Kidney tubule cell (primary cell): ENCODE measurements at places on chromosomes 2 and 18.
A peak's percentile ranks its signal among the peaks of the same experiment; 100 is the strongest.

GRCh38 chr2:126885751-126886210 is 12.9 kb upstream of the TEX51 start:
- DNase-seq: peak; percentile 42

- peak; percentile 27 for DNase-seq
Observed at GRCh38 chr2:26792720-26793119, 6.9 kb downstream of the CENPA start.

DNA sequence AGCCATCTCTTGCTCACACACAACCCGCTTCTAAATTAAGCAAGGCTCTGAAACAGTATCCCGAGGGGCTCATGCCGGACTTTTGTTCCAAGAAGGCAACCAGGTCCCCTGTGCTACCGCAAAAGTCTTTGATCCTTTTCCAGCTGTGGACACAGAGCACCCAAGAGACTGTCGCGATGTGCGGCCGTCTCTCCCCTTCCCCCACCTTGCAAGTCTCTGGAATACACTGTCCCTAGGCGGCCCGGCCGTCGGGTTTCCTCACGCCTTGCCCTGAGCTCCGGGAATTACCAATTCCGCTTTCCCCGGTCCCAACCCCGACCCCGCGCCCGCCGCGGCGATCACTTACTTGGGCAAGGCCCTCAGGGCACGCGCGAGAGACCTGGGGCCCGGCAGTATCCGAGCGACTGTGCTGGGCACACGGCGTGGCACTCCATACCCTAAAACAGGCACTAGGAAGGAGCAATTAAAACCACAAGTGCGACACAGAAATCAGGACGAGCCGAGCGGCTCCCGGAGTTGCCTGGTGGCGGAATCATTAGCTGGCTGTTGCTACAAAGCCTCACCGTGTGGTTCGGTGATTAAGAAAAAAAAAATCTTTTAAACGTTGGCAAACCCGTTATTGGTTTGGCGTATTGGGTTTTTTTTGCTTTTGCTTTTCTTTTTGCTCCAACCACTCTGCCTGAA is 2.2 kb upstream of the DLX1 start:
- no peak for DNase-seq

GRCh38 chr2:68937346-68938055 is 15.2 kb downstream of the GKN2 start:
- DNase-seq: no peak

GRCh38 chr2:377414-377813 is 89.5 kb upstream of the ALKAL2 start:
- no peak for DNase-seq

GRCh38 chr2:212392043-212392442 is 146.6 kb downstream of the ERBB4 start:
- peak; percentile 65 for DNase-seq

GRCh38 chr18:32308493-32309120 is 118.8 kb downstream of the MEP1B start:
- DNase-seq: peak; percentile 72

GRCh38 chr2:219142329-219142728 is 18.3 kb downstream of the NHEJ1 start:
- peak; percentile 84 for DNase-seq

DNA sequence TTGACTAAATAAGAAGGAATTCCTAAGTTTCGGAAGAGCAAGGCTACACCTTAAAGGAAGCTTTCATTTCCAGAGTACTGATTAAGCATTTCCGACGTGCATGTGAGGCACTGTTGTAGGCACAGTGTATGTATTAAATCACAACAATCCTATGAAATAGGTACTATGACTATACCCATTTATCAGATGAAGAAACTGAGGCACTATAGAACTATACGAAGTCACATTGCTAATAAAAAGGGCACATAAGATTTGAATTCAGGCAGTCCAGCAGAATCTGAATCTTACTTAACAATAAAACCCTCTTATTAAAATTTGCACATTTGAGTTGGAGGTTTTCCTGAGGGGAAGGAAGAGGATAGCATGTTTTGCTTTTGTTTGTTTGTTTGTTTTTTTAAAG is 243.5 kb upstream of the FANCL start:
- no peak for DNase-seq

DNA sequence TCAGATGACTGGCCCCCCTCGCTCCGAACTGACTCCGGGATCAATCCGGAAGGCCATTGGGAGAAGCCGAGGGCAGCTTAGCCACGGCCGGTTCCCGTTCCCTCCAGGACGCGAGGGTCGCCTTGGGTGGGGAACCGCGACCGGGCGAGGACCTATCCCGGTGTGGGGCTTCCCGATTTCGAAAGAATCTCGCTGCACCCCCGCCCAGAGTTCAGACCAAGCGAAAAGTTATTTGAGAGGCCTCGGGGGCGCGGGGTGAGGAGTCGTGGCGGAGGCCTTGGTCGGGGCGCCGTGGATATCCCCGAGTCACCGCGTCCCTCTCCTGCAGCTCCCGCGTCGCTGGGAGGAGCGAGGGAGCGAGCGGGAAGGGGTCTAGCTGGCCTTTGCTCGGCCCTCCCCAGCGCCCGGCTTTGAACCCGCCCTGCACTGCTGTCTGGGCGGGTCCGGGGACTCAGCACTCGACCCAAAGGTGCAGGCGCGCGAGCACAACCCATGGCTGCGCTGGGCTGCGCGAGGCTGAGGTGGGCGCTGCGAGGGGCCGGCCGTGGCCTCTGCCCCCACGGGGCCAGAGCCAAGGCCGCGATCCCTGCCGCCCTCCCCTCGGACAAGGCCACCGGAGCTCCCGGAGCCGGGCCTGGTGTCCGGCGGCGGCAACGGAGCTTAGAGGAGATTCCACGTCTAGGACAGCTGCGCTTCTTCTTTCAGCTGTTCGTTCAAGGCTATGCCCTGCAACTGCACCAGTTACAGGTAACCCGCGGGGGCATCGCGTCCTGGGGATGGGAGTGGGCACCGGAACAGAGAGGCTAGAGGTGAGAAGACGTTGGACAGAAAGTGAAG is at the start of gene CYP27A1:
TSS of gene CYP27A1 (plus strand) at position 457 of the 837 bp plus-strand sequence. CDS start at position 493, 36 bp downstream.
- peak; percentile 49 for DNase-seq

GRCh38 chr18:2423761-2424160 is 147.5 kb downstream of the METTL4 start:
- no peak for DNase-seq

DNA sequence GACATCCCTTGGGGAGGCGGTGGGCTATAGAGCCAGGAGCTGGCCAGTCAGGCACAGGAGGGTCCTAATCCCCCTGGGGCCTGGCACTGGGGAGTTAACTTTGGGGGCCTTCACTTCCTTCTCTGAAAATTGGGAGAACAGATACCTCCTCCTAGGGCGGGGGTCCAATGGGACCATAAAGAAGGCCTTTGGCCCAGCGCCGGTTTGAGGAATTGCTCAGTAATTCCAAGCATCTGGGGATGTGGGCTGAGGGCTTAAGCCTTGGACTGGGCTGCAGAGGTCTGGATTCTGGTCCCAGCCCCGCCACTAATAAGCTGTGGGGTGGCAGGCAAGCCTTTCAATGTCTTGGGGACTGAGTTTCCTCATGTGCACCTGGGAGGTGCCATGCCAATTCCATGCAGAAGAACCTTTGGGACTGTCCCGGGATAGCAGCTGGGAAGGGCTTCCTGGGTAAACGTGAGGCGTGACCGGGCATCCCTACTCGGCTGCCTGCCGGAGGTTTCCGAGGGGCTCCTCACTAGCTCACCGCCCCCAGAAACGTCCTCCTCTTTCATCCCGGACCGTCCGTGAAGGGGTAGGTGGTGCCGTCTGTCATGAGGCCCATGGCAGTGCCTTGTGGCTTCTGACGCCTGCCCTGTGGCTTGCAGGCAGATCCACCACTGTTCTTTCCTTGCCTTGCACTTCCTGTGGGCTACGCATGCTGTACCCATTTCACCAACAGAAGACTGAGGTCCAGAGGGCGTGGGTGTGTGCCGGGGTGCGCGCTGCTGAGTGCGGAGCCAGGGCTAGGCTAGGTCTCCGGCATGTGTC is 67.4 kb upstream of the HPCAL1 start:
- DNase-seq: no peak

GRCh38 chr2:134443814-134444480 is 190.1 kb downstream of the MGAT5 start:
- DNase-seq: no peak

DNA sequence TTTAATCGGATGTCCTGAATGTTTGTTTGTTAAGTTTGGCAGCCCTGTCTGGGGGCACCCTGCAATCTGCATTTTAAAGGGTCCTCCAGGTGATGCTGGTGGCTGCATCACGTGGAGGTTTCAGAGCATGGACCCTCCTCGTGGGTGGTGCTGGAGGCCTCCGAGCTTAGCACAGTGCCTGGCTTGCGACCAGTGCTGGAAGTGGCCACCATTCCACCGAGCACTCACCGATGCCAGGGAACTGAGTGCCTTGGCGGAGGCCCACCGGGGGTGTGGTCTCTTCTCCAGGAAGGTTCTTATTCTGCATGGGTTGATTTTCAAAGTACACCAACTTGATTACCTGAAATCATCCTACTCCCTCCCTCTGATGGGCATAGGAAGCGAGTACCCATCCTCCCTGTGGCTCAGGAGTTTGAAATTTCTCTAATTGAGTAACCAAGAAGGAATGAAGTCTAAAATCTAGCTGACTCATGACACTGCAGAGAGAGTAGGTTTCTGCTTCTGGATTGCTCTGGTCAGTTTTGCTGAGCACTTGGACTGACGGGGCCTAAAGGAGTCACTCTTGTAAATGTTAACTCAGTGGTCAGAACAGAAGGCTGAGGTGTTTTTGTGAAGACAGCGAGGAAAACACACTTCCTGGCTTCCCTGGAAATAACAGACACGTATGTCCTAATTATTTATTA is 58.1 kb upstream of the SLC66A3 start:
- peak; percentile 95 for DNase-seq

DNA sequence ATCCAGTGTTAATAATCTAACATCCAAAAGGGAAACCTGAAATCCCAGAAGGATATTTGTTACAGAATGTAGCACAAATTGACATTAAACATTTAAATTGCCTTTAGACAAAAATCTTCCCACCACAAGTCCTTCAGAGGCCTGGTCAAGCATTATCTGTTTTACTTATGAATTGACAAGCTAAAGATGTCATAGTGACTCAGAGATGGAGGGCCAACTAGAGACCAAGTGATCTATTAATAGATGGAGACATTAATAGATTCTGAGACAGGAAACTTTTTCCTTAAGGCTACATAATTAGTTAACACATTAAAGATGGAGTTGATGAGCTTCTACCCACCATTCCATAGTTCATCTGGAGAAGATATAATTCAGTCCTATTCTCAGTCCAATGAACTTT is 526.2 kb downstream of the IRS1 start:
- peak; percentile 36 for DNase-seq

GRCh38 chr2:221501210-221501882 is 70.8 kb downstream of the EPHA4 start:
- DNase-seq: peak; percentile 82

GRCh38 chr18:55384551-55385275 is 203.3 kb downstream of the TCF4 start:
- peak; percentile 39 for DNase-seq

DNA sequence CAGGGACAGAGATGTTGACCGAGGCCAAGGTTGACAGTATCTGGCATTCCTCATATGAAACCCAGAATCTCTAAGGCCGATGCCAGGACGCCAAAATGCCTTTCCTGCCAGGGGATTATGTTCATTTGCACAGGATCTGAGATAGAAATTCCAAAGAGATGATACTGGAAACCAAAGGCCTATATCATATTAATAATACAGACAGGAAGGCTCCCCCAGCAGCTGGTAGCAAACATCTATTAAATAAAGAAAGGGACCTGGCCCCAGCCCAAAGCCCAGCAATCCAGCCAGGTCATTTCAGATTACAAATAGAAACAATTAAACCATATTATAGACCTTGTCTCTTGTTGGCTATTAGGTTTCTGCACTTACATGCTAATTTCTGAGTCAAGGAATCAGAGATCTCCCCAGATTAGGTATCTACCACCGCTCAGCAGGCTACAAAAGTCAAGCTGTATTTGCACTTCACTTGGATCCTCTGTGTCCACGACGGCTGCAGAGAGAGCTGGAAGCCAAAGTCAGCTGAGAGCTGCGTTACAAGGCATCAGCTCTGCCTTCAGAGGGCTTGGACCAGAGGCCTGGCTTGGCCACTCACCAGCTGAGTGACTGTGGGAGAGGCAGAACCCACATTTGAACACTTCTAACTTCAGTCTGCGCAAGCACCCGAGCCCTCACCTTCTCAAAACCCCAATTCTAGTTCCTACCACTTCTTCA is 269.3 kb upstream of the SIX2 start:
- DNase-seq: no peak

DNA sequence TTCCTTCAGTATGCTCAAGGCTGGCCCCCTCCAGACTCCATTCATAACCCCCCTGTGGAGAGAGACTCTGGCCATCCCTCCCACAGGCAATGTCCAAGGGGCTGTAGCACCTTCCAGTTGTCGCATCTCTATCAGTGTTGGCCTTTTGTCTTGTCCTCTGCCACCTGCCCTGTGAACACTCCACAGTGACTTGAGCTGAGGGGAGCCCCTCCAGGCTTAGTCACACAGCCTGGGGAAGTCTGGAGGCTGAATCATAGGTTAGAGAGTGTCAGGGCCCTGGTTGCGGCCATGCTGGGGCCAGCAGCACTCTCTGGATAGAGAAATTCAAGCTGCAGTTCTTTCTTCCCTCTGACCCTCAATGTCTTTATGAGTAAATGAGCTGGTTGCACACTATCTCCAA is 64.7 kb downstream of the GYPC start:
- peak; percentile 75 for DNase-seq

GRCh38 chr2:27250652-27251379 is 12.0 kb downstream of the SLC30A3 start:
- no peak for DNase-seq

GRCh38 chr2:175111200-175111657 is 56.8 kb downstream of the ATF2 start:
- DNase-seq: peak; percentile 61

GRCh38 chr2:122703676-122704075 is 948.2 kb downstream of the TSN start:
- peak; percentile 72 for DNase-seq

- peak; percentile 39 for DNase-seq
Observed at GRCh38 chr2:55419233-55419678, 400 bp downstream of the CCDC88A start.

GRCh38 chr18:37182340-37183135 is 353.6 kb downstream of the KIAA1328 start:
- no peak for DNase-seq

- DNase-seq: peak; percentile 51
Observed at GRCh38 chr2:208129744-208130711, at the start of gene CRYGC. TSS of gene CRYGC (minus strand) at chr2:208129828. CDS start at chr2:208129792, 36 bp downstream.

- DNase-seq: peak; percentile 53
Observed at GRCh38 chr2:169828141-169828811, 1.0 kb downstream of the UBR3 start.
